ENCODE measurements at places on chromosomes 2 and 18. TPM values are rescaled to one million over a fixed set of nuclear protein-coding genes. Genes with fewer than 3 reads are reported as not detected.

DNA sequence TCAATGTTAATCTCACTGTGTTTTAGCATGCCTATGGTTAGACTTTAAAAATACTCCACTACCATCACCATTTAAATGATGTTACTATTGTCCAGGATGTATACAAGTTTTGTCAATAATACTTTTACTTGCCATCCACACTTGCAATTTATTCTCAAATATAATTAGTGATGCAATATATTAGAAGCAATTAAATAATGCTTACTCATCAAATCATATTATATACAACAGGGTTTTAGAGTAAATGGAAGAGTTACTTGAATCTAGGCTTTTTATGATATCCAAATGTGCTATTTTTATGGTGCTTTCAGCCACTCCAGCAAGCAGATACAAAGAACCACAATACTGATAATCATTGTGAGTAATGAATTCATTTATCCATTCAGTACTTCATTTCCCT lies 461.1 kb downstream of the TMEM182 start:
- DNase-seq, result no peak

- no peak for DNase-seq
Measured at GRCh38 chr18:13032173-13032572, 41.0 kb downstream of the CEP192 start.

The POTEJ gene
- polyA plus RNA-seq, result 0.07 TPM

The CFC1 gene
- polyA plus RNA-seq, result not detected

The SDC1 gene
- polyA plus RNA-seq, result 157 TPM

The TMEM247 gene
- not detected for polyA plus RNA-seq
